Vagina (tissue), 2 donors: ENCODE measurements at places on chromosomes 1 and 21. TPM values are rescaled to one million over a fixed set of nuclear protein-coding genes. Genes with fewer than 3 reads are reported as not detected.

GRCh38 chr1:108505763-108506070 lies 54.2 kb upstream of the EEIG2 start:
- H3K4me3 ChIP-seq, result no peak overlapping the region
- no peaks in the 10 kb centered on the region for H3K36me3 ChIP-seq
- H3K4me1 ChIP-seq, result no peaks in the 10 kb centered on the region
- no peak for DNase-seq
- no peaks in the 10 kb centered on the region for H3K27me3 ChIP-seq

PIGP gene
- total RNA-seq, result 13.0 TPM

DNA sequence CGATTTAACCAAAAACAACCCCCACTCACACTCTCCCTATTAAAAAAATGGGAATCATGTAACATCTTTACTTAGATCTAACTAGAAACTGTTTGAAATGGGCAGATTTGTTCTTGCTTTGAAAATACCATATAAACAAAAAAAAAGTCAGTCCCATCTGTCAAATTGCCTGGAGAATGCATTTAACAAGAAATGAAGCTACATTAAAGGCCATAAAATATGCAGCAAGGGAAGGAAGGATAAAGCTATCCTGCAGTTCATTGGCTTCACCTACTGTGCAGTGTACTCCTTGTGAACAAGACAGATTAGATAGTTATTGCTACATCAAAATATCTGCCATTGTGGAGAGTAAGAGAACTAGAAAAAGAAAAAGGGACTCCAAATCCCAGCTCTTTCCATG lies 160.5 kb downstream of the LRRC7 start:
- no peaks in the 10 kb centered on the region for H3K27me3 ChIP-seq
- H3K4me3 ChIP-seq, result no peak overlapping the region
- H3K36me3 ChIP-seq, result no peaks in the 10 kb centered on the region
- no peak for DNase-seq
- no peaks in the 10 kb centered on the region for H3K4me1 ChIP-seq

HPCA gene
- total RNA-seq, result not detected

- no peaks in the 10 kb centered on the region for H3K27me3 ChIP-seq
- H3K36me3 ChIP-seq, result no peaks in the 10 kb centered on the region
- no peak overlapping the region for H3K27ac ChIP-seq
- H3K4me3 ChIP-seq, result no peak overlapping the region
- no peak for DNase-seq
Measured at GRCh38 chr1:63248216-63248615, 74.2 kb upstream of the FOXD3 start.

- no peaks in the 10 kb centered on the region for H3K4me1 ChIP-seq
- H3K36me3 ChIP-seq, result no peaks in the 10 kb centered on the region
- no peaks in the 10 kb centered on the region for H3K27me3 ChIP-seq
- H3K4me3 ChIP-seq, result no peak overlapping the region
- H3K27ac ChIP-seq, result no peak overlapping the region
Measured at GRCh38 chr21:16942703-16943102, 570.1 kb upstream of the CXADR start.

DNA sequence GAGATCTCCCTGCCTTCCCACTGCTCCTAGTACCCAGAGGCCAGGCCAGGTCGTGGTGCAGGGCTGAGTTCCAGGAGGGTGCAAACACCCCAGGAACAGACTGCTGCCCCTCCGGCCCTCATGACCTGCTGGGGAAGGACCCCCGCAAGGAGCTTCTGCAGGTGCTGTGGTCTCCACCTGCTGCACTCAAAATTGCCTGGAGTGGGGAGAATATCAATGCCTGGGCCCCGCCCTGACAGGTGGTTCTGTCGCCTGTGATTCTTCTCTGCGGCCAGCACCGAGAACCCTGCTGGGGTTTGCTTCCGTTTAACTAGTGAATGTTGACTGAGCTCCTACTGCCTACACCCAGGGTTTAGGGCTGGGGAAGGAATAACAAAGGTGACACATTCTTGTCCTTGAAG lies 2.1 kb upstream of the TFF3 start:
- no peaks in the 10 kb centered on the region for H3K27me3 ChIP-seq
- no peaks in the 10 kb centered on the region for H3K4me1 ChIP-seq
- H3K4me3 ChIP-seq, result no peak overlapping the region
- no peaks in the 10 kb centered on the region for H3K36me3 ChIP-seq
- no peak for DNase-seq
